Stimulated activated CD8-positive, alpha-beta memory T cell treated with anti-CD3 and anti-CD28 coated beads, Interleukin-7, amount 100 ng/mL, for 24 hours (primary cell): ENCODE measurements at places on chromosomes 12 and 14.

GRCh38 chr12:120853188-120853587 is 51.0 kb downstream of the SPPL3 start:
- no peak for DNase-seq

DNA sequence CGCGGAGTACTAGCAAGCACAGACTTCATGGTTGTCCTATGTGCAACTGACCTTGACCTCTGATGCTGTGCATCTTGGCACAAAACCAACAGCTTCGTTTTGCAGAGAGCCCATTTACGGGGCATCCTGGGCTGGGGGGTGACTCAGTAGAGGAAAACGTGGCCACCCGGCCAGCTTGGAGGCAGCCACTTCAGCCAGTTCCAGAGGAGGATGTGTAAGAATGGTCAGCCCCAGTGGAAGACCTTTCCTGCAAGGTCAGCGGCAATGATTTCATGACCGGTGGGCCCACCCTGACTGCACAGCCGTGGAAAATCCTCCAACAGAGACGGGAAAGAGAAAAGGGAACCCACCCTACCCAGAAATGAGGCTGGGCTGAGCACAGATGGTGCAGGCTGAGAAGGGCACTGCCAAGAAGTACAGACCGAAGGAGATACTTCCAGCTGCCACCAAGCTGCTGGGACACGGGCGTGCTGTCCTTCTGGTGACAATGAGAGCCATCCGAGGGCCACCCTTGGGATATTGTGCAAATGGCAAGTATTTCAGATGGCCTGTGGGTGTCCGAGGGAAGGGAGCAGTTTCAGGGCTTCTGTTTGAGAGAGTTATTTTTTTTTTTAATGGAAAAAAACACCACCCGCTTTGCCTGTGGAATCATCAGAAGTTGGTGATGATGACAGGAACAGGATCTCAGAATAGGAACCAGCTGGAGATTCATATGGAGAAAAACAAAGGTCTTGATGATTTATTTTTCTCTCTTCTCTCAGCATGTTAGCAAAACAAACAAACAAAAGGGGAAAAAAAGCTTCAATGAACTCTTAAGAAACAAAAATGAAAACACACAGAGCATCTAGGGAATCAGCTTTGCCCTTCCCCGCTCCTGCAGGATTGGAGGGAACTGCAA is 120.2 kb upstream of the RFLNA start:
- no peak for DNase-seq

GRCh38 chr12:30211743-30212142 is 428.0 kb upstream of the TMTC1 start:
- no peak for DNase-seq

GRCh38 chr12:122356192-122356635 is 66.3 kb downstream of the CLIP1 start:
- DNase-seq, result peak; percentile 13

DNA sequence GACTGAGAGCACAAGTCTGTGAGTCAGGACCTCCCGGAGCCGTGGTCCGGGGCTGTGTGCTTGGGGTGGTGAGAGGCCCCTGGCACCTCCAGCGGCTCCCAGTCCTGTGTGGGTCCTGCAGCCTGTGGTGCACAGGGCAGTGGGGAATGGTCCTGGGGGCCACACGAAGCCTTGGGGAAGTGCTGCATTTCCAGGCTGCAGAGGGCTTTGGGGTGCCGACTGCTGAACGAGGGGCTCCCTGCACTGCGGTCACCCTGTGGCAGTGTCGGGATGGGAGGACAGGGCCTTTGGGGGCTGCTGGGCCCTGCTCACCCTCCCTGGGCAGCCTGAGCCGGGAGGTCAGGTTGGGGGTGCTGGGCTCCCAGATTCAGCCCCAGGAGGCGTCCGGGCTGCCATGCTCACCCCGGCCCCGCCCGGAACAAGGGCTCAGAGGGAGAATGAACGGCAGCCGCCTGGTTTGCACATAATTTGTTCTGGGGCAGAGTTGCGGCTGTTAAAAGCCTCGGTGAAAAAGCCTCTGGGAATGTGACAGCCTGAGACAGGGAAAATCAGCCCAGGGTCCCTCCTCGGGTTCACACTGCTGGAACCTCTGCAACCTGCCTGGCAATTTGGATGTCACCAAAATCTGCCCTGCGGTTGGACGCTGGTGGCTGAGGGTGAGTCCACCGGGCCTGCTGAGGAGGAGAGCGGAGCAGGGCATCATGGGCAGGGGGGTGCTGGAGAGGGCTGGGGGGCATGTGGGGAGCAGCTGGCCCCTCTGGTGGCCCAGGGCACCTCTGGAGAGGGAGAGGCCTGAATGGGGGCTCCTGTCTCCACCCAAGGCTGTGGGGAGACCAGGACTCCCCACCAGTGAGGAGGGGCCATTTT is 109.2 kb downstream of the KIF26A start:
- no peak for DNase-seq

- no peak for DNase-seq
Observed at GRCh38 chr12:1325666-1326065, 268.7 kb downstream of the FBXL14 start.

- DNase-seq, result peak; percentile 74
Observed at GRCh38 chr14:72420749-72421474, 473.0 kb downstream of the DPF3 start.
